ENCODE measurements at places on chromosomes 7 and 10.

- no peak for DNase-seq
Measured at GRCh38 chr10:18308600-18308999, 168.4 kb downstream of the CACNB2 start.

GRCh38 chr7:127365164-127365956 is 27.1 kb downstream of the ZNF800 start:
- no peak for DNase-seq

GRCh38 chr10:79420974-79421688 is 24.3 kb downstream of the ZCCHC24 start:
- DNase-seq: no peak

DNA sequence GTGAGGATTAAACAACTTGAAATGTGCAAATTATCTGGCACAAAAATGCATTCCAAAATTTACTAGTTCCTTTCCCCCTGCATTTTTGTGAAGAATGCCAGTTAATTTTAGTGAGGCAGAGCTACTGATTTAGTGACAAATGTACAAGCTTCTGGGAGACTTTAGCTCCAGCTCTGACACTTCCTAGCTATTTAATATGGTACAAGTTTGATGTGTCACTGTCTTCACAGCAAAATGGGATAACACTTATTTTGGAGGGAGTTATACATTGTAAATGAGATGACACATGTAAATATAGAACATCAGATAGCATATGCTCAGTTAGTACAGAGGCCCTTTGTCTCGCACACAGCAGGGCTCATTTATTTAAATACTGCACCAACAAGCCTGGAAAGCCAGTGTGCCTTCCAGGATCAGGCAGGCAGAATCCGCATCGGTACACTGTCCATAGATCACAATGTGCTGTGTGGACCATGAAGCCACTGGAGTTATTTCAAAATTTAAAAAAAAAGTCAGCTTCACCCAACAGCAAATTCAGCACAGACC is 48.7 kb downstream of the ELMO1 start:
- no peak for DNase-seq

DNA sequence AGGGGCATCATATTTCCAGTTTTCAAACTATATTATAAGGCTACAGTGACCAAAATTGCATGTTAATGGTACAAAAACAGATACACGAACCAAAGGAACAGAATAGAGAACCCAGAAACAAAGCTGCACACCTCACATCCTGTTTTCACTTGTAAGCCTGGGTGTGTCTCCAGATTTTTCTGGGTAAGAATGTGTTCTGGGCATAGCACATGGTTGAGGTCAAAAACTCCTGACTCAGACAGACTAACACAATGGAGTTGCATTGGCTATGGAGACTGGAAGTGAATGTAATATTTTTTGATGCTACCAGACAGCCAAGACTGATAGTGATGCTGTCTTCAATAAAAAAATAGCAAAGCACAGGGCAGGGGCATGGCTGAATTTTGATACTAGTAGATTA is 1175.2 kb downstream of the NXPH1 start:
- no peak for DNase-seq

GRCh38 chr7:141220263-141220880 is 146.5 kb downstream of the TMEM178B start:
- DNase-seq: no peak

DNA sequence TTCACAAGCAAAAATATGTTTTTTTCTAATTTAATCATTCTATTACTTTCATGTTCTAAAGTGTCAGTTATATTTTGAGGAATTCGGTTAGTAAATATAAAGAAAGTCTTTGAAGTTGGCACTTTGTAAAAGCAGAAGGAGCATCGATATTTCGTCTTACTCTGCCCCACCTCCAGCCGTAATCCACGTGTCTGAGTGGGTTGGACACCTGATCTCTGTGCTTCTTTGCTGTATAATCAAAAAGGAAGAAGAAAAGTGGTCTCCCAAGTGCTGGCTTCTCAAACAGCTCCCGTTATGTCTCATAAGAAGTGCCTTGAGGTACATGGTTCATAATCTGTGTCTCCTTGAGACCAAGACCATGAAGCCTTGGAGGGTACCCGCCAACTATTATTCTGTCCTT is 19.8 kb downstream of the PRKAR2B start:
- DNase-seq: no peak

GRCh38 chr7:92766461-92767003 is 69.8 kb downstream of the CDK6 start:
- DNase-seq: no peak

- no peak for DNase-seq
Measured at GRCh38 chr7:12801107-12801506, 113.7 kb downstream of the ARL4A start.

- peak; percentile 1 for DNase-seq
Measured at GRCh38 chr10:21100871-21101514, 203.9 kb upstream of the NEBL start.

DNA sequence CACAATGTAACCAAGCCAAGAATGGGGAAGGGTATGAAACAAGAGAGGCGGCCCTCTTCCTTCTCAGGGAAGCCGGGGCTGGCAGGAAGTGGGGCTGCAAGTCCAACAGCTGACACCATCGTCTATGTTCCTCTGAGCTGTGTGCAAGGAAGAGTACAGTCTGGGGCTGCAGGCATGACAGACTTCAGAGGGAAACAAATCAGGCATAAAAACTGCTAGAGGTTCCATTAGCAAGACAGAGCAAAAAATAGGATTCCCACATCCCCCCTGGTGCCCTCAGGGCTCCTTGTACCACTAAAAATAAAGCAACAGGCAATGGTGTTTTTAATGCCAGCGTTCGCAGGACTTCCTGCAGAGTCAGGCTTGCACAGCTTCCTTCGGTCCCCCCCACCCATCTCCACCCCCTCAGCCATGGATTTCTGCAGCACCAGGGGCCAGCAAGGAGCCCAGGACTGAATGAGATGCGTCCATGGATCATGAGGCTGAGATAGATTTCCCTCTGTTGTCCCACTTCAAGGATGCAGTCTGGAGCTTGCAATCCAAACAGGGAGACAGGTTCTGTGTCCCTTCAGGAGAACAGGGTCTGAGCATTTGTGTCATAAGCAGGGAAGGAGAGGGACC is 34.6 kb downstream of the KCNMA1 start:
- no peak for DNase-seq

DNA sequence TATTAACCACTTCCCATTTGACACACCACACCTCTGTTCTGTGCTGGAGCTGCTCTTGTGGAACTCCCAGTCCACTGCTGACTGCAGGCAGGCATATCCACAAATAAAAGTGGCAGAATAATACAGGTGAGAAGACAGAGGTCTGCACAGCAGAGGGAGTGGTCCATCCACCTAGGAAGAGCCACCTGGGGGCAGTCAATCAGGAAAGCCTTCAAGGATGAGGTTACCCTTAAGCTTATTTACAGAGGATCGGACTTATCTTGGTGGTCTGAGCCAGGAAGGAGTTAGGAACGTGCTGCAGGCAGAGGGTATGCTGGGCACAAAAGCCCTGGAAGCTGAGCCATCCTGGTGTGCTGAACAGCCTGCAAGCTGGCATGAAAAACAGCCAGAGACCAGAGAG is 78.7 kb downstream of the FRMPD2 start:
- DNase-seq: no peak

DNA sequence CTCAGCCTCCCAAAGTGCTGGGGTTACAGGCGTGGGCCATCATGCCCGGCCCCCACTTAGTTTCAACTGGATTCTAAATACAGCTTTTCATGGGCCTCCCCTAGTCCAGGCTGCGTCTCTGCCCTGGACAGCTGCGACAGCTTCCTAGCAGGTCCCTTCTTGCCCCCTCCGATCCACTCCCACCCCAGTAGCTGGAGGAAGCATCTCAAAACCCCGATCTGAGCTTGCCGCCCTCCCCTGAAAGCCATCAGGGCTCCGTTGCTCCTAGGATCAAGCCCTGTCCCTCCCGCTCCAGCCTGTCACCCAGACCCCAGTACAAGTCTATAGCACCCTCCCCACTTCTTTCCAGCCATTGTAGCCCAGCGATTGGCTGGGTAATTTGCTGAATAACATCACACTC is 64.5 kb downstream of the VWA2 start:
- no peak for DNase-seq

DNA sequence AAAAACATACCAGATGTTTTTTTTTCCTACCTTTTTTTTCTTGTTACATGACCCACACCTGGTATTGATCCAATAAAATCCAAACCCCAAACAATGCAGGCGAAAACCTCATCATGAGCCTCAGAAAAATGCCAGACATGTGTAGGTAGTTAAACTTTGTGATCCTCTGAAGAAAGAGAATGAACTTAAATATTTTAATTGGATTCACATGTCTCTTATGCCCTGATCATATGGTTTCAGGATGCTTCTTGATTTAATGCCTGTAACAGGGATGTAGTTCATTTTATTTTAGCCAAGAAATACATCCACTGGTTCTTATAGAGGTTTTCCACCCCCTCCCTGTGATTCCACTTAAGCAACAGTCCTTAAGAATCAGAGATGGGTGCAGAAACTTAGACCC is 451.6 kb downstream of the TYW1 start:
- no peak for DNase-seq

DNA sequence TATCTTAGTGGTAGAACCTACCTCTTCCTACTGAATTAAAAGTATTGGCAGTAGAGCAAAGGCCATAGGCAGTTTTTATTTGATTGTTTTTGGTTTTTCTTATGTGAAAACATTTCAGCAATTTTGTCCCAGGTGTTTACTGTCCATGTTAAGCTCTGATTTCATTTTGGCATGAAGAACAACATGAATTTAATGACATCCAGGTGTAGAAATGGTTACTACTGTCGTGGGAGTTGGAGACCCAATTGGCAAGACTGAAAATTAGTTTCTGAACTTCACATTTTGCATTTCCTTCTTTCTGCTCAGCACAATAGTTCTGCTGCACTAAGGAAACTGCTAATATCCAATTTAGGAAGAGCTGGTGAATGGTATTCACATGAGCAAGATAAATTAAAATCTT is 38.0 kb upstream of the TMEM196 start:
- DNase-seq: no peak

DNA sequence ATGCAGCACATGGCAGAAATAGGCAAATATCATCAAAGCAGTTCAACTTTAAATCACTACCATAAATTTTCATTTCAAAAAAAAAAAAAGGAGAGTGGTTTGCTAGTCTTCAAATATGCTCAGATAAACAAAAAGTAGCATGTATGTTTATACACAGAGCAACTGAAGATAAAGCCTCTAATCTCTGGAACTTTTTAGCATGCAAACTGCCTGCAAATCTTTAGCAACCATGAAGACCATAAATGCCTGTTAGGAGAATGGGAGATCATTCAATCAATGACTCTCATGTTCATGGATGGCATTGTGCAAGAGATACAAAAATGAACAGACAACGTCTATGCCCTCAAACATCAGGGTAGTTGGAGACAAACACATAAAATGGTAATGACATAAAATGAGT is 57.3 kb downstream of the ORC5 start:
- no peak for DNase-seq

DNA sequence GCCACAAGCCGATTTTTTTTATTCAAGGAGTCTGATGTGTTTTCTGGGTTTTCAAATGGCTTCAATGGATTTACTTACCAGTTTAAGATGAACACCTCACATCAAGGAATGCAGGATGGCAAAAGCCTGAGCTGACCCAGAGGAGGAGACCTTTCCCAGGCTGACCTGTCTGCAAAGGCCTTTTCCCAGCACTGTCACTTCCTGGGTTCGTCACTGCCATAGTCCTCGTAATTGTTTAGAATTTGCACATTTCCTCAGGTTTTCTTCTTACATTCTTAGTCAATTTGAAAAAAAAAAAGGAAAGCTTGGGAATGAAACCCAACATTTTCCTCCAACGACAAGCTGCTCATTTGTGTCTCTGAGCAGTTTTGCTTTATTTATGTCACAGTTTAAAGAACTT is 42.0 kb downstream of the PTER start:
- no peak for DNase-seq

GRCh38 chr7:151864081-151864480 is 12.8 kb downstream of the PRKAG2 start:
- no peak for DNase-seq

DNA sequence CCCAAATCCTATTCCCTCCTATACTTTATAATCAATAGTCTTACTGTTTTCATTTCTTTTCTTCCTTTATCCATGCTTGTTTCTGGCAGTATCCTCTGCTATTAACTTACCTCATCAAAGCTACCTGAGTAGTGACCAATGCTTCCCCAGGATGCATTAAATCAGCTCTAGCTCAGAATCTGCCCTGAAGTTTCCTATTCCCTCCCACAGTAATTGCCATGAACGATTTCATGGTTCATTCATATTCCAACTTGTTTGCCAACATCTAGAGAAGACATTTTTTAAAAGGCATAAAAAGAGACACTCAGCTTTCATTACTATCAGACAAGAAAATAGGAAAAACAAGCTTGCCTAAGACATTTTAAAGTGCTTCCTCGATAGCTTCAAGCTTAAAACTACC is 42.3 kb downstream of the COA1 start:
- no peak for DNase-seq

DNA sequence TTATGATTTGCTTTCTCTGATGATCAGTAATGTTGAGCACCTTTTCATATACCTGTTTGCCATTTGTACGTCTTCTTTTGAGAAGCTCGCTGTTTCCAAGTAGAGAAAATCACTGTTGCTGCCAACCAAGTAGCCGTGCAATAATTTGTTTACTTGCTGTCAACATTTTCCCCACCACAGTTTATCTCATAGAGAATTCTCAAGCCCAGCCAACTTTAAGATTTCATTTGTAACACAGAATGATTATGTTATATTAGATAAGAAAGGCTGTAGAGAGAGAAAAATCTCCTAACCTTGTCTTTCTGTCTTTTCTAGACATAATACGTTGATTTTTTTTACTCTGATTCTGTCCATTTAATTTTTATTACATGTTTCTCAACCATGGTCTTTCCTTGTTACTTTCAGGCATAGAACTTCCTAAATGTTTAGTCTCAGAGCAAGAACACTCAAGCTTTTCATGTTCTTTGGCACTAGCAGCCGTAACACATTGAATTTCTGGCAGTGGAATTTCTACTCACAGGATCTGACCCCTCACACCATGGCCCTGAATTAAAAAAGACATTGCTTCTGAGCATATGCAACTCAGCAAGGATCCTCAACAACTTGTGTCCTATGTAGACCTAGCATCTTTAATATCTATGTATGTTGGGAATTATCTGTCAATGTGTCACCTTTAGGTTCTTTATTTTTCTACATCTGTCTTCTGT is 23.1 kb downstream of the RPA3 start:
- DNase-seq: no peak

GRCh38 chr10:75356484-75356883 is 45.1 kb downstream of the ZNF503 start:
- no peak for DNase-seq

- DNase-seq: no peak
Measured at GRCh38 chr7:134905375-134905774, 80.9 kb upstream of the AGBL3 start.

All from stimulated activated CD4-positive, alpha-beta T cell treated with anti-CD3 and anti-CD28 coated beads, TNF-alpha, amount 100 ng/mL, for 24 hours (primary cell).